ENCODE measurements at places on chromosomes 1 and 21. TPM values are rescaled to one million over a fixed set of nuclear protein-coding genes. Genes with fewer than 3 reads are reported as not detected.

DNA sequence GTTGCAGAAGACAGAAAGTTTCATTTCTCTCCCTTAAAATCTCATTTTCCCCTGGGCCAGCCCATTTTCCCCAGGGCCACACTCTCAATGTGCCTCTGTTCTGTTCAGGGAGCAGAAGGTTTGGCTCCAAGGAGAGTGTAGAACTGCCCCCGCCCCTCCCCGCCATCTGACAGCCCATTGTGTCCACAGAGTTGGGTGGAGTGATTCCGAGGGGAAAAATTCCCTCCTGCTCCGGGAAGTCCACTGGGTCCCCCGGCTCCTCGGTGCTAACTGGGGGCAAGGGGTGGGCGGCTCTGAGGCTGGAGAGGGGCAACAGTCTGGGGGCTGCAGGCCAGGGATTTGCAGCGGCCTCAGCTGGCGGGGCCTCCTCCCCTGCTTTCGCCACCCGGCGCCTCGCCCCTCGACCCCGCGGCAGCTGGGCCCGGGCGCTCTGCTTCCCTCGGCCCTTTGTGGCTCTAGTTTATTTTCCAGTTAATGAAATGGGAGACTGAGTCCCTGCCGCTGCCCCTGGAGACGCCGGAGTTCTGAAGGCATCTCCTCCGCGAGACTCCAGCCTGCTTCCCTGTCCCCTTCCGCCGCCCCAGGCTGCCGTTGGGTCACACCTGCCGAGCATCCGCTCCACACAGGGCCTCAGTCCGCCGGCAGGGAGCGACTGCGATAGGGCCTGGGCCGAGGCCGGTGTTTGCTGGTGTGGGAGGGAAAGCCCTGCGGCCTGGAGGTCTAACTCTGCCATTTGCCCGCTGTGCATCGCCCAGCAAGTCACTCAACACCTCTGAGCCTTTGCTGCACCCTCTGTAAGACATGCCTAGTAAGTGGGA lies 14.7 kb upstream of the KIRREL1 start:
- DNase-seq = no peak
- peaks cover 17% of the 10 kb centered on the region for H3K4me1 ChIP-seq
- no peaks in the 10 kb centered on the region for H3K36me3 ChIP-seq
- no peaks in the 10 kb centered on the region for H3K27me3 ChIP-seq

DNA sequence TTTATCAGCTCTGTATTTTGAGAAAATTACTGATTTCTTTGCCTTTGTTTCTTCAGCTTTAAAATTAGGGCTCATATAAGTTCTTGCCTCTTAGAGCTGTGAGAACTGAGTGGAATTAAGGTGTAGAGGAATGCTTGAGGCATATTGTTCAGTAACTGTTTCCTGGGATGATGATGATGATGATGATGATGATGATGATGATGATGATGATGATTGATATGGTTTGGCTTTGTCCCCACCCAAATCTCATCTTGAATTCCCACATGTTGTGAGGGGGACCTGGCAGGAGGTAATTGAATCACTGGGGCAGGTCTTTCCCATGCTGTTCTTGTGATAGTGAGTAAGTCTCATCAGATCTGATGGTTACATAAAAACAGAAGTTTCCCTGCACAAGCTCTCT lies 118.7 kb downstream of the CHRM3 start:
- H3K27ac ChIP-seq = no peak overlapping the region
- DNase-seq = no peak
- H3K27me3 ChIP-seq = no peaks in the 10 kb centered on the region
- H3K36me3 ChIP-seq = peaks cover 2% of the 10 kb centered on the region
- no peak overlapping the region for H3K4me3 ChIP-seq
- H3K4me1 ChIP-seq = peaks cover 4% of the 10 kb centered on the region

DNA sequence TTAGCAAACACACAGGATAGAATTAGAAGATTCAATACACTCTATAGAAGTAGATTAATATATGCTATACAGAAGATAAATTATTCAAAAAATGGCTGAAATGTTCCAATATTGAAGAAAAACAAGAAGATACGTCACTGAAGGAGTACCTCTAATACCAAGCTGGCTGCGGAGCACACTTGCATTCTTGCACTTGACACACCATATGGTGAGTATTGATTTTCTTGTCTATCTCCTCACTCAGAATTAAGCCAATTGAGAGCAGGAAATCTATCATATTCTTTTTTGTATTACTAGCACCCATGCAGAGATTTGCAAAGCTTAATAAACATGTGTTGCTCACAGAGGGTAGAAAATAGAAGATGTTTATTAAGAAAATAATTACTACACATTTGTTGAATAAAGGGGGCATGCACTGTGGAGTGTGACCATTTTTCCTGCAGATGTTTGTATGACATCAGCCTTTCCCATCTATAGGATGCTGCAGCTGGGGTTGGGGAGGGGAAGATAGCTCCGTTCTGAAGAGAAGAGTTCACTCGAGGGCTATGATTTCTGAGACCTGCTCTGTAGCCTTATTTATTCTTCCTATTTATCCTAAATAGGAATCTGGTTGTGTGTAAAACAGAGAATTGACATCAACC lies 318.1 kb downstream of the HHIPL2 start:
- H3K27me3 ChIP-seq = no peaks in the 10 kb centered on the region
- no peak for DNase-seq

GRCh38 chr21:44431300-44431699 lies 24.0 kb upstream of the LRRC3 start:
- H3K27me3 ChIP-seq = no peaks in the 10 kb centered on the region
- no peak for DNase-seq
- no peaks in the 10 kb centered on the region for H3K36me3 ChIP-seq
- no peaks in the 10 kb centered on the region for H3K4me1 ChIP-seq
- H3K4me3 ChIP-seq = no peak overlapping the region

EVA1B gene
- 28.5 TPM for total RNA-seq

All from neural crest cell (in vitro differentiated cells).